ENCODE measurements at places on chromosomes 7 and 10.

DNA sequence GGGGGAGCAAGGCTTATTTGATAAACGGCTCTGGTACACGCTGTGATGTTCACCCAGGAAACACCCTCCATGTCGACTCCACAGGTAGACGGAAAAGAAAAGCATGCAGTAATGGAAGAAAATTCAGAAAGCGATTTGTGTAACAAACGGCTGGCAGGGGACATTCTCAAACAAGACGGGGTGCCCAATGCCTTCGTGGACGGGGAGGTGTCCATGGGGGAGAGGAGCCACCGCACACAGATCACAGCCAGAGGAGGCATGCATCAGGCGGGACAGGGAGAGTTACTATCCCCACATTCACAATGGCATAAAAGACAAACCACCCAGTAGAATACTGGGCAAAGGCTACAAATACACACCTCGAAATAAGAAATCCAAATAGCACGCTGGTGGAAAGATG, 20.1 kb downstream of the CNPY1 start:
- no peak for DNase-seq

GRCh38 chr7:158484801-158485531, 102.7 kb downstream of the PTPRN2 start:
- no peak for DNase-seq

DNA sequence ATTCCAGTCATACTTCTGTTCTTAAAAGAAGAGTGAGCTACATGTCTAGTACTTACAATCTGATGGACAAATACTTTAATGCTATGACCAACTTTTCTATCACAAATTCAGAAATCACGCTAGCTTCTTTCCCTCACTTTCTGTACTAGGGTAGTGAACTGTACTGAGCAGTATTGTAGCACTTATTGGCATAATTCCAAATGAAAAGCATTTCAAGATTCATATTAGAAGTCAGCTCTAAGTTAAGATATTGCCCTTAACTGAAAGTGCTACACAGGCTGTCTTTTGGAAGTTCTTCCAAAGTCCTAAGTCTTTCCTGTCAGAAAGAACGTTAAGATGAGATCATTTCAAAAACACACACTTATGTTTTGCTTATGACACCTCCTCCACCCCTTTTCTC, 13.4 kb downstream of the P4HA1 start:
- DNase-seq: no peak

DNA sequence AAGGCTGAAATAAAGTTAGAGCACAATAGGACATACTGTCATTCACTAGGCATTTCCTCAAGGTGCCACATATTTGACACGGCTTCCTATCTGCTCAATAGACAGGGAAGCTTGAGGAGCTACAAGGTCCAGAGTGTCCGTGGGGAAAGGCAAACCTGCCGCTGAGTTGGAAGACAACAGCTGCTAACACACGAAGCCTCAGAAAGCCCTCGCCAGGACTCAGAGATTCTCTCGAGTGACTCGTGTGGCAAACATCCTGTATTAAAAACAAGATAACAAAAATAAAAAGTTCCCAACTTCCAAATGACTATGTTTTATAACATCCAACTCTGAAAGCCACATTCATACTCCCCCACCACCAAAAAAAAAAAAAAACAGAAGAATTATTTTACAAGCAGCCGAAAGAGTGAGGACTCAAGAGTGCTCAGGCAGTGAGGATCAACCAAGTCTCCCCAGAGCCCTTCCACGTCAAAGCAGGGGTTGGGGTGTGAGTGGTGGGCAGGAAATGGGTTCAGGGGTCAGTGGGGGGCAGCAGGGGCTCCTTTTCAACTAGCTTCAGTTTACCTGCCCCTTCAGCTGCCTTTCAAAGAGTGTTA, 67.6 kb downstream of the STK17A start:
- DNase-seq: peak; percentile 32

DNA sequence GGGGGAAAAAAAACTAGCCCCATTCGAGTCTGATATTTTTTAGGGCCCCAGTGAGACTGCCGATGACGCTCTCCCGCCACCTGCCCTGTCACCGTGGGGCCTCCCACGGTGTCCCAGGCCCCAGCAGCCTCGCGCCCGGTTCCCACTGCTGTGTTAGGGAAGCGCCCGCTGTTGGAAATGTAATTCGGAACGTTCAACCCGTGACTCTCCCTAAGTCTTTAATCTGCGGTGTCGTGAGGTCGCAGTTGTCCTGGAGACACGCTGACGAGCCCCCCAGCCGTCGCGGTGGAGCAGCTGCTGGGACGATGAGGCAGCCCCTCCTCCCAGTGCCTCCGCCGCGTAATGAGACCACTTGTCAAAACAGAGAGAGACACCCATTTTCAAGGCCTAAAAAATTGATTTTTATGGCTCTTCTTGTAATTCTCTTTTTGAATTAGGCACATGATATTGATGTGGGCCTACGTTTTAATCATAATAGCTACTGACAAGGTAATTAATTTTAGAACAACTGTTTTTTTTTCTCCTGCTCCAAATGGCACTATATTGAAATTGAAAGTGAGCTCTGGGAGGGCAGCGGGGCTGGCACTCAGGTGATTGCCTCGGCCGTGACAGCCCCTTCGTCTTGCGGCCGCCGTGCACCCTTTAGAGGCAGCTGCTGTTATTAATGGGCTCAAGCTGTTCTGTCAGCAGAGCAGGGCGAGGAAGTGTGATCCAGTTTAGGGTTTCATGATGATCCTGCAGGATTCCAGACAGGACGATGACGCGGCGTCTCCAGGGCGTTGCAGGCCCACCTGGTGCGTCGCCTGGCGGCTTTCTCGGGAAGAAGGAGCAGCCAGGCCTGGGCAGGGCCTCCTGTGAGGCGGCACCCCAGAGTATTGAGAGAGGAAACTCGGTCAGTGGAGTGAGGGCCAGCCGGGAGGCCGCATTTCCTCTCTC, 63.3 kb downstream of the NKX6-2 start:
- no peak for DNase-seq

DNA sequence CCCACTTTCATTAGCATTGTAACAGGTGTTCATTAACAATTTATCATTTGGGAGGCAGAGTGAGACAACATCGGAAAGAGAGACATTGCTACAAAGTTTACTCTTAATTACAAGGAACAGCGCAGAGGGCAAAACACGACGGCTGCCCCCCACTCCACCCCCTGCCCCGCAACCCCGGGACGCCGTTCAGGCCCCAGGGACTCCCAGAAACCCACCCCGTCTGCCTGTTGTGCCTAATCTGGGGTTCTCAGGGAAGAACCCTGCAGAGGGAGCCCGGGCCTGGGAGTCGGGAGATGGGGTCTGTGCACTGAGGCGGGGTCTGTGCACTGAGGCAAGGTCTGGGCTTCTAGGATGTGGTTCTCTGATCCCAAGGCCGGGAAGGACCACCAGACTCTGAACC, 25.2 kb downstream of the UNCX start:
- no peak for DNase-seq

DNA sequence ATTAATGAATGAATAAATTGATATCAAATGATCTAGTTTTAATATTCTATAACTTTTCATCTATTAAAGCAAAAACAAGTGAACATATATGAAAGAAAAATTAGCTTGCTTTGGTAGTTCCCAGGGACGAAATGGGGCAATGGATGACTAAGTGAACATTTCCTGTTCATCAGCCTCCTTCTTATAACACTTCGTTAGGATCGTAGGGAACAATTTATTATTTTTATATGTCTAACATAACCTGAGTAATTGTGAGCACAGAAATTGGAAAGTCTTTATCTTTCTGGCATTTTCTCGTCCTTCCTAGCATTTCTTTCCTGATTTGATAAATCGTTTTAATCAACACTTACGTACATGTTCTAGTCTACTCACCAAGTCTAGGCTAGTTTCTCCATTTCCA, 59.1 kb upstream of the PPP1R3C start:
- DNase-seq: no peak

Measured in CD4-positive, alpha-beta memory T cell (primary cell).